Progenitor cell of endocrine pancreas (in vitro differentiated cells): ENCODE measurements at places on chromosomes 1 and 21. TPM values are rescaled to one million over a fixed set of nuclear protein-coding genes. Genes with fewer than 3 reads are reported as not detected.

The CCDC17 gene
- 5.8 and 6.1 TPM in 2 replicates for total RNA-seq

The KLF17 gene
- total RNA-seq, result not detected in 2 replicates

The DIRAS3 gene
- 5.9 and 7.4 TPM in 2 replicates for total RNA-seq

DNA sequence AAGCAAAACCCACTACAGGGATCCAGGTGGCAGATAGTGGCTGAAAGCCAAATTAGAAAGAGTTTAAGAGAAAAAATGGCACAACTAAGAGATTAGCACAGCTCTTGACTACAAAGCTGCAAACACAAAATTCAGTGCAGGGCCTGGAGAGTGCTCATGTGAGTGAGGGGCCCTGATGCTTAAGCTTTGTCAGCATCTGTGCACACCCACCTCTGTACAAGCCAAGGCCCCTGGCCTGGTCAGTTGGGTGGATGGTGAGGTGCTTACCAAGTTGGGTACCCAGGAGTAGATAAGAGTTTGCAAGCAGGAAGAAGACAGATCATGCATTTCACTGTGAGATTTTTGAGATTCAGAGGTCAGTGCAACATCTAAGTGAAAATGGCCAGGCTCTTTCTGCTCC is 62.7 kb upstream of the ATP1B1 start:
- no peak for DNase-seq

GRCh38 chr1:157110003-157110402 is 10.4 kb upstream of the ETV3L start:
- DNase-seq, result no peak

DNA sequence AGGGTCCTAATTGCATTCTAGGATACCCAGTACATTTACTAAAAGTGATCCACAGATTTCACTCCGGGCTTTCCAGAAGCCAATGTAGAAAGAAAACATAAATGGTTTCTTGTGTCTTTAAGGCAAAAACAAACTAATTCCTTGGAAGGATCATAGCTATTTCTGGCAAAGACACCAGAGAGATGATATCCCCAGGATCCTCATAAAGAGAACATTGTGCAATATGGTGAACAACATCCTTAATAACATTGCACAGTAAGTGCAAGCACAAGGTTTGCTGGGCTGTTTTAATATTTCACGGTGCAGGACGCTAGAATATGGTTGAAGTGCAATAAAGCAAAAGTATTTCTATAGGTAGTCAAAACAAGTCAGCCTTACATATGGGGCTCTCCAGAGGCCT is 83.0 kb downstream of the NTPCR start:
- no peak for DNase-seq

DNA sequence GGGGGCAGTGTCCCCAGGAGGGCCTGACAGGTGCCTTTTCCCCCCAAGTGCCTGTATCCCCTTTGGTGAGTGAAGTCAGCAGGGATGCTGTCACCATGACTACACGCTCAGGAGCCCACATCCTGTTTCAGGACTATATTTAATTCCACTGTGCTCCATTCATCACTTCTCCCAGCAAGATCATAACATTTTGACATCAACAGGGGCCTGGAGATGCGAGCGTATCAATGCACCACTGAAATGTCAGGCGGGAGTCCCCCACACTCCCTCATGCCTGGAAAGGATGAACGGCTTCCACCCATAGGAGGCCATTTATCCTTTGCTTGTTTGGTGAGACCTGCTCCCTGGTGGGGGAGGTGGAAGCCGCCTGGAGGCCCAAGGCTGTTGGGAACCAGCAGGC is 119.1 kb downstream of the PTPRU start:
- no peak for DNase-seq

DNA sequence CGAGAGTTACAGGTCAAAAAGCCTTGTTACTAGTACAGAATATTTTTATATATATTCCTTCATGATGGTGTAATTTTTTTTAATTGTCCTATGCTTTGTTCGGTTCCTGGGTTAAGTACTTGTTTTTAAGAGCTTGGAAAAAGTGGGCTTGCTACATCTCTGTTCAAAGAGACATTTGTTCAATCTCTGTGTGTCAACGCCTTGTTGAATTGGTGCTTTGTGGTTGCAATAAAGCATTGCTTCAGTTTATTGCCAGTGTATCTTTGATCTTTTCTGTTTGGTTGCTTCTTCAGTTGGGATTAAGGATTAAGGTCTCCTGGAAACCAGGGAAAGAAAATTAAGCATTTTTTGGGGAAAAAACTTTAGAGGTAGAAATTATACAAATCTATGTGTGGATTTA is 47.7 kb upstream of the DNASE2B start:
- no peak for DNase-seq

DNA sequence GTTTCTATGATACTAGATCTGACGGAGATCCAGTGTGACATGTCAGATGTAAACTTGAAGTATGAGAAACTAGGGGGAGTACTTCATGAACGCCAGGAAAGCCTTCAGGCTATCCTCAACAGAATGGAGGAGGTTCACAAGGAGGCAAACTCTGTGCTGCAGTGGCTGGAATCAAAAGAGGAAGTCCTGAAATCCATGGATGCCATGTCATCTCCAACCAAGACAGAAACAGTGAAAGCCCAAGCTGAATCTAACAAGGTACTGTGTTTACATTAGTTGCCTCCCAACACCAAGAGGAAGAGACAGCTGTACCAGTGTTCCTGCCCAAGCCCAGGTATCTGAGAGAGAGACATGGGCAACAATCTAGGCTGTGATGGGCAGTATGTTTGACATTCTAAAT is 112.2 kb upstream of the BMP8A start:
- DNase-seq, result no peak

The MAGI3 gene
- 23.6 and 23.7 TPM in 2 replicates for total RNA-seq

DNA sequence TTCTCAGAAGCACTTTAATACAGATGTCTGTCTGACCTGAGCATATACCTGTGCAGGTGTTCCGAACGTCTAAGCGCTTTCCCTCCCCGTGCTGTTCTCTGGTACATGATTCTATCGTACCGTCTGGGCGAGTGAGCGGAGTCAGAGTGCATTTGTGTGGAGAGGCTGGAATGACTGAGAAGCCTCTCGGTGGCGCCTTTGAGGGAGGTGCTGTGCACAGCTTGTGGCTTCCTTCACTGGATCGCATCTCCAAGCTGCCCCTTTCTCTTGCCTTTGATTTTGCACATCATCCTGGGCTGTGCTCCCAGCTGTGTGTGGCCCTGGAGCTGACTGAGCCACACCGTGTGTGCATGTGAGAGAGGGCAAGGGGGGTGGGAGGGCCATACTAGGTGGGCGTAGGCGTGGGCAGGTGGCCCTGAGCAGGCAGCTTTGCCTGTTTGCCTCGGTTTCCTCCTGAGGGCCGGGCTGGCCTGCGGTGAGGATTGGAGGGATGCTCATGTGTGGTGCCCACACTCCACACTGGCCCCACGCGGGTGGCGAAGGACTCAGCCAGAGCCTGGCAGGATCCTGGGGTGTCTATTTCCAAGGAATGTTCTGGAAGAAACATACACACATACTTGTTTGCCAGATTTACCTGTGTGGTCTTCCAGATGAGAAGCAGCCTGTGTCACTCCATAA is 105.3 kb downstream of the ADARB1 start:
- DNase-seq, result no peak

The ICOSLG gene
- 0.87 and 0.91 TPM in 2 replicates for total RNA-seq
